ENCODE measurements at places on chromosomes 11 and 22.

GRCh38 chr11:122690384-122690783 is 34.9 kb downstream of the UBASH3B start:
- no peak for DNase-seq

- no peak for DNase-seq
Observed at GRCh38 chr22:27913162-27913741, 5.8 kb downstream of the PITPNB start.

DNA sequence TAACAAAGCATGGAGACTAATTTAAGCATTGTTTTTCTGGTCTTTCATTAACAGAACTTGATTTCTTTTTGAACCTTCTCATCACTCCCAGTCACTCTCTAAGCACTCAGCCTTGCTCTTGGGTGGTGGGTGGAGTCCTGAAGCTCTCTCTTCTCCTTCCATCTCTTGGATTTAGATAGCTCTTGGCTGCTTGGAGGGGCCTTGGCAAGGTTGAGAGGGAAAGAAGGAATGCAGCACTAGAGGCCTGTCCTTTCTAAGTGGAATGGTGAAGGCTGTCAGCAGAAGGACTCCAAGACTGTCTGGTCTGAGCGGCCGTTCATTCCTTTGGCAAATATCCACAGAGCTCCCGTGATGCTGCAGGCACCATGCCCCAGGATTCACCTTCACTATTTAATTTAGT is 168.6 kb upstream of the E2F8 start:
- no peak for DNase-seq

DNA sequence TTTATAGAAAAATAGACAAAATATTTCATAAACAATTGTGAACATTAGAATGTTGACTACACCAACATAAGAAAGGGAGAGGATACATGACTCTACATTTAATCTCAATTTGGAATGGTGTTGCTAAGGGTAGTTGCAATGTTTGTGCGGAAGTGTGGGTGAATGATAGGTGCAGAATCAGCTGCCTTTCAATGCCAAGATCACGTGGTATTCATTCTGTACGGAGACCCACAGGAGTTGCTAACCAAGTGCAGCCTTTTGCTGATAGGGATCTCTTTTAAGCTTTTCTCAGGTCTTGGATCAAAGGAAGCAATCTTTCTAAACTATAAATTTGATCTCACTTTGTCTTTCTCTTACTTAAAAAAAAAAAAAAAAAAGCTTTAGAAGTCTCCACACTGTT is 29.8 kb upstream of the CTSC start:
- no peak for DNase-seq

- no peak for DNase-seq
Observed at GRCh38 chr11:76760236-76760635, 22.9 kb upstream of the TSKU start.

DNA sequence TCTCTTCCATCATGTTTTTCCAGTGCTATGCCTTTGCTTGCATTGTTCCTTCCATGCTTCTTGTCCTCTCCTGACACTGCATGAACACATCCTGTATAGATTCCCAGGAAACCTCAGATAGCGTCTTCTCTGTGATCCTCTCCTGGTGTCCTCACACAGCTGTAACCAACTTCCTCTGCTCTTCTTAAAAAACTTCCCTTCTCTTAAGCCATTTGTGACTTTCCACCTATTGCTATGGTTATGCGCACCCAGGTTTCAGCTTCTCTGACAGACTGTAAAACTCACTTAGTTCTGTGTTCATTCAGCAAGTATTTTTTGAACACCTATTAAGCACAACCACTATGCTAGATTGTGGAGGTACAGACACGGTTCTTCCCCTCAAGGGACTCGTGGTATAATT is 5.1 kb upstream of the APLP2 start:
- DNase-seq: no peak

GRCh38 chr11:105156231-105156630 is 16.7 kb upstream of the CARD18 start:
- DNase-seq: no peak

DNA sequence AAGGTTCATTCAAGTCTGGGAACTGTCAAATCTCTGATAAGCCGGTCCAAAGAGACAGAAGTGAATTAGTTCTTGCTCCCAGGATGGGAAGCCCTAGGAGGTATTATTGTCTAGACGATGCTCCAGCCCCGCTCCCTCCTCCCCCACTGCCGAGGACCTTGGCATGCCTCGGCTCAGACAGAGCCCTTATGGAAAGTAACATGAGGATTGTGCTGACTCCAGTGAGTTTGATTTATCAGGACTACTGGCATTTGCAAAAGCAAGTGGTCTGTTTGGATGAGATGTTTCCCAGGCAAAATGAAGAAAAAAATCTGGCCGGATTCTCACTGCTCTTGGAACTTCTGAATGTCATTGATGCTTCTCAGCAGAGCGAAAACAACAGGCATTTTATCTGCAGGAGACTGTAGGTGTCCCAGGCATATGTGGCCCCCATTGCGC is 341.0 kb downstream of the ETS1 start:
- DNase-seq: no peak

GRCh38 chr11:73398132-73398526 is 21.9 kb downstream of the RELT start:
- DNase-seq: no peak
